ENCODE measurements at places on chromosomes 1 and 21.

DNA sequence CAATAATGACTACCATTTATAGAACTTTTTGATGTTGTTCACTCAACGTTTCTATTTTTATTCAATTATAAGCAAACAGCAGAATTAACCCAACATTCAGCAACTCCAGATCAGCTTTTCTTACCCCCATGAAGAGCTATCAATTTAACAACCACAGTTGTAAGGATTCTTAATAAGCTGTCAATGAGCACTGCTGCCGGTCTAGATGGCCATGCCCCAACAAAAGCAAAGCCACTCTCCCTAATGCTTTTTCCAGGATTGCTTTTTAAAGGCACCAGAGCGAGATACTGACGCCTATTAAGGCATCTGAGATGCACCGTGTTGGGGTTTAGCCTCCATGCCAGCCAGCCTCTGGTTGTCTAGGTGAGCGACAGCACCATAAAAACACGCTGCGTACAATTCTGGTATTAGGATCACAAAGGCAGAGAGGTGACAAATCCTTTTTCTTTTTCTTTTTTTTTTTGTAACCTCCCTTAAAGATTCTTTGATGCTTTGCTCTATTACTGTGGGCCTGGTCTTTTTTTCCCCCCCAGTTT is 39.5 kb downstream of the PTPRC start:
- no peak for DNase-seq

- no peak for DNase-seq
Observed at GRCh38 chr1:54037476-54037875, 15.5 kb downstream of the TMEM59 start.

DNA sequence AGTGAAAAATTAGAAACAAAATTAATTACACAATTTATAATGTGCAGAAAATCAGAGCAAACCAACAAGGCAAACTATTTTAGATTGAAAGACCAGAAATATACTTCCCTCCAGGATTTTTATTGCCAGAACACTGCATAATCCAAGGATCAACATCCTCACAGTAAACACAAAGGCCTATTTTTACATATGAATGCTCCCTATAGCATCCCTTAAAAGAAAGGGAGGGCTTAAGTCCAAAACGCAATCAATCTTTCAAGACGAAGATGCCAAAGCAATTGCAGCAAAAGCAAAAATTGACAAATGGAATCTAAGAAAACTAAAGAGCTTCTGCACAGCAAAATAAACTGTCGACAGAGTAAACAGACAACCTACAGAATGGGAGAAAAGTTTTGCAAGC is 18.6 kb upstream of the CHIA start:
- no peak for DNase-seq

DNA sequence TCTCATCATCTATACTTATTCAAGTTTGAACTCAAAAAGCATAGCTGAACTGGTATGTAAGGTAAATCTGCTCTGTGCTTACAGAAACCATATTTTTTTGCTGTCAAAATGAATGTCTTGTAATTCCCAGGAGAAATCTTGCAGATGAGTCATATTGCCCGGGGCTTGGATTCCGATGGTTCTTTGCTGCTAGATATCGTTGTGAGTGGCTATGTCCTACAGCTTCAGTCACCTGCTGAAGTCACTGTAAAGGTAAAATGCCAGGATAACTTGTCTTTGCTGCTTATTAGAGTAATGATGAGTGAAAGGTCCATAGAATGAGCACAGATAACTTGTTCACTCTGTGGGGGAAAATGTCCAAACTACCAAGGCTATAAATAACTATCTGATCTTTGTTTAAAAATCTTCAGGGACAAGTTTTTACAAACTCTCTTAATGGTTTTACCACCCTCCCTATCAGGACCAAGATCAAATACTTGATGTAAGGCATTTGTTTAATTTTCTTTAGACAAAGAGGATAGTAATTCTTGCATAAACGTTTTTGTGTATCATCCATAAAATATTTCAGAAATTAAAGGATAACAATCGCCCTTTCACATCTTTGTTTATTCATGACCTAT is 222.3 kb downstream of the TPR start:
- DNase-seq: no peak

GRCh38 chr1:217392441-217392840 is 238.4 kb downstream of the GPATCH2 start:
- no peak for DNase-seq

DNA sequence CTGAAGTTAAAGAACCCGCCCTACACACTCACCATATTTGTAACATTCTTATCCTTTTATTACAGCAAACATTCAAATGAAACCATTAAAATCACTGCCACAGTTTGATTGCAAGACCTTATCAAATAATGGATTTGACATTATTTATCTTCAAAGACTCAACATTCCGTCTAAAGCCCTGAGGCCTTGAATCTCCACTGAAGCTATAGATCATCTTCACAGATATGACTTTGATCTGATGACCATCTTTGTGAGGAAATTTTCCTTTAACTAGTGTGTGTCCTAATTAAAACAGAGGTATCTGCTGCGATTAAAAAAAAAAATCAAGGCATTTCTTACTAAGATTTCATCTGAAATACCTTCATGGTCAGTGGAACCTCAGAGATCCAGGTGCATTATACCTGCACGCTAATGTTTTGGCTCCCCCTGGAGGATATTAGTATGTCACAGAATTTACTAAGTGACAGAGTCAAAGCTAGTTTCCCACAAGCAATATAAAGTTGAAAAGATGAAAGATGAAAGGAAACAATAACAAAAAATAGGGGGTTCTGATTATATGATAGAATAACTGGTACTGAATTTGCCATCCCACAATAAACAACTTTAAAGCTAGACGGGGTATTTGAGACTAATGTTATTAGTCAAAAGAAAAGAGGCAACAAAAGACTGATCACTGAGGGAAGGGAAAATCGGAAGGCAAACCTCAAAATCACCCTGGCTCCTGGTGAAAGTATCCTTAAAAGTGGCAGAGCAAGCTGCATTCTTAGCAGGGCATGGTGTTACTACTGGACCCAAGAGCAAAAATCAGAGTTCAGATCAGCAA is 923.4 kb downstream of the NCAM2 start:
- DNase-seq: no peak

DNA sequence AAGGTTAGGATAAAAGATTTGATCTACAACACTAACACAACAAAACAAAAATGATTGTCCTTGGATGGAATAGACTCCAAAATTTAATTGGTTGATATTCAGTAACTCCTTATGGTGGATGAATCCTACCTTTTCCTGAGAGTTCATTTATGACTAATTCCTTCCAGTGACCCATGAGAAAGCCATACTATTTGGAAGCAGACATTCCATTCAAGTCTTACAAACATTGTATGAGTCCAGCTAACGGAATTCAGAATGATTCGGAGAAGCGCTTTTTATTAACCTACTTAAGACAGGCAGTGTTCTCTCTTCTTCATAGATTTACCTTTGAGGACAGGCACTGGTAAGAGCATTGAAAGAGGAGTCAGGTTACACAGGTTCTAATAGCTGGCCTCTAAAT is 155.6 kb upstream of the ZNF648 start:
- DNase-seq: no peak

DNA sequence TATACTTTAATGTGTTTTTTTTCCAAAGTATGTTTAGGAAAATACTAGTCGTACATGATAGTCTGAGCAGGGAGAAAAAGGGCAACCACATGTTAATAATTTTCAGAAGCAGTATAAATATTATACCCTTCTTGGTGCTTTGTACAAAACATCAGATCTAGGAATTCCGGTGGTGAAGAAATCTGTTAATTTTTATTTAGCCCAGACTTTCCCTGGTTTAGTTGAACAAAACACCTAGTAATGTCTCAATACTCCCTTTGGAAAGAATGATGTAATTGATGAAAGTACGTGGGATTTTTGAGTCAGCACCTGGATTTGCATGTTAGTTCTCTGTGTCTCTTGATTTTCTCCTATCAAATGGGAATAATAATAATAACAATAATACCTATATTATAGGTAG is 38.4 kb upstream of the KCNK2 start:
- DNase-seq: no peak

Data from activated CD4-positive, alpha-beta T cell treated with anti-CD3 and anti-CD28 coated beads, Interleukin-2, amount 50 U/mL, for 24 hours (primary cell).